ENCODE measurements at places on chromosomes 2 and 18. TPM values are rescaled to one million over a fixed set of nuclear protein-coding genes. Genes with fewer than 3 reads are reported as not detected.

The LRATD1 gene
- total RNA-seq, result 24.7 TPM

The VWA3B gene
- not detected for total RNA-seq

The LRRTM1 gene
- total RNA-seq, result 2.0 TPM

The XIRP2 gene
- total RNA-seq, result 7.5 TPM

The ARHGEF4 gene
- 57.8 TPM for total RNA-seq

The SLC8A1 gene
- 138 TPM for total RNA-seq

The DOK6 gene
- 43.5 TPM for total RNA-seq

The INPP4A gene
- 46.2 TPM for total RNA-seq

The IL36A gene
- not detected for total RNA-seq

The SCG2 gene
- 9.6 TPM for total RNA-seq

The PID1 gene
- 31.1 TPM for total RNA-seq
